ENCODE measurements at places on chromosomes 2 and 18.
A peak's percentile ranks its signal among the peaks of the same experiment; 100 is the strongest.

DNA sequence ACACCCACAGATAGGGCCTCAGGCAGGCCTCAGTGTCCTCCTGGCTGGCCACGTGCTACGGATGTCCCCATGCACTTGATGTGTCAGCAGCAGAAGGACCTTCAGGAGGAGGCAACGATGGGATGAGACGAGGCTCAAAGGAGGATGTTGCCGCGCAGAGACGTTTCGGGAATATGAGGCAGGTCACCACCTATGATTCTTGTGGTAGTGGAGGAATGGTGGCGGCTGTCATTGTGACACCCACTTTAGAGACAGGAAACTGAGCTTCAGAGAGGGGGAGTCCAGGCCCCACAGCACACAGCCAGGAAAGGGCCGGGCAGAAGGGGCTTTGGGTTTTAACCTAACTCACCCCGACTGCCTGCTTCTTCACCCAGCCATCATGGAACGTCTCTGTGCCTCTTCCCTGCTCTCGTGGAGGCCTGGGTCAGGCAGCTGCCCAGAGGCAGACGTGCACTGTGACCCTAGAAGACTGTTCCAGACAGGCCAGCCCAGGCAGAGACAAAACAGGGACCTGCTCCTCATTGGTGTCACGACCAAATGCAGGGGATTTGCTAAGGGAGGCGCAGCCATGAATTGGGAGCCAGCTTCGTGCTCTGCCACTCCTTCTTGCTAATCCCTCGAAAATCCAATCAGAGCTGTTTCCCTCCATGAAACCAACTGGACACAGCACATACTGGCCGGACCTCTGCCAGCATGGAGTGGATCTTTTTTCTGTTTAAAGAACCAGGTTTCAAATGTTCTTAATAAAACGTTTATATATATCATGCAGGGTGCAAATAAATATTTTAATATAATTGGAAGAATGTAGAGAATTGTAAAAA lies 169.2 kb downstream of the ASB1 start:
- DNase-seq, result no peak

DNA sequence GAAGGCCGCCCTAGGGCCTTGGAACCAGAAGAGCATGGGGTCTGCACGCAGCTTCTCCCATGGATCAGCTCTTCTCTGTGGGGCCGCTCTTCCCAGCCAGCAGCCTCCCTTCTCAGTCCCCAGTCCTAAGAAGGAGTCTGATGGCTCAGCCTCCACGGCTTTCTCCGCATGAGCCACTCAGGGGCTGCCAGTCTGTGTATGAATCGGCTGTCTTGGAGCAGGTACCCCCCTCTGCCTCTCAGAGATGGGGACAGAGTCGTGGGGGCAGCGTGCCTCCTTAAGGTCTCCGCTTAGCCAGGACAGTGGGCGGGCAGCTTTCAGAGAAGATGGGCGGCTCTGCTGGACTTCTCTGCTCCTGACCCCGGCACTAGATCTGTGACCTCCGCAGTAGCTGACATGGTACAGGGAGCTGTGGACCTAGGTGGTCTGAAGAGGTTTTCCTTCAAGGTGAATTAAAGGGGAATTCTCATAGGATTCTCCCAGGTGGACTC lies 21.6 kb downstream of the INPP5D start:
- DNase-seq, result no peak

DNA sequence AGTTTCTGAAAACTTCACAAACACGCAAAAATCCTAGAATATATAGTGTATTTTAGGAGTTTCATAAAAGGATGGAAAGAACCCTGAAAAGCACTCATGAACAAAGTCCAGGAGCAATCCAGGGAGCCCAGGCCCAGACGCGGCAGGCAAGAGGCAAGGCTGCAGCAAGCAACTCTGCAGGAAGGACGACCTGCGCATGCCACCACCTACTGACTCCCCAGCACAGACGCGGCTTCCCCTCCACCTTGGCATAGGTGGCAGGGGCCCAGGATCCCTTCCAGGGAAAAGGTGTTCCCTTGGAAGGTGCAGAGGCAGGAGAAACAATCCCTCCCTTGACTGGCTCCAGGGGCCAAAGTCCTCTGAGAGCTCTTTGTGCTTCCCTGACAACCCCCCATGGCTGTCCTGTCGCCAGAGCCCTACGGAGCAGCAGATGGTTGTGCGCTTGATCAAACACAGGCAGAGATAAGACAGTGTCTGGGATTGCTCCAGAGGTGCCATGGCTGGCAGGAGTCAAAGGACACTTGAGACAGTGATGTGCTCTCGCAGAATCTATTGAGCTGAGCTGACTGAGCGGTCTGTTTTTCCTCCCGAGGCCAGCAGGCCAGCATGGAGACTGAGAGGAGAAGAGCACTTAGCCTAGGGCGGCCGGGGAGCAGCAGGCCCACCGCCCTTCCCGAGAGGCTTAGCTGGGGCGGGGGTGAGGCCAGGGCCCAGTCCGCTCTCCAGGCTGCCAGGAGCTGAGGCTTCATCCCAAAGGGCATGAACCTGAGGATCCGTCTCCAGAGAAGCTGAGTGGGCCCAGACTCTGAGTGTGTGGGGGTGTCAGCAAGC lies 10.8 kb upstream of the AMER3 start:
- no peak for DNase-seq

DNA sequence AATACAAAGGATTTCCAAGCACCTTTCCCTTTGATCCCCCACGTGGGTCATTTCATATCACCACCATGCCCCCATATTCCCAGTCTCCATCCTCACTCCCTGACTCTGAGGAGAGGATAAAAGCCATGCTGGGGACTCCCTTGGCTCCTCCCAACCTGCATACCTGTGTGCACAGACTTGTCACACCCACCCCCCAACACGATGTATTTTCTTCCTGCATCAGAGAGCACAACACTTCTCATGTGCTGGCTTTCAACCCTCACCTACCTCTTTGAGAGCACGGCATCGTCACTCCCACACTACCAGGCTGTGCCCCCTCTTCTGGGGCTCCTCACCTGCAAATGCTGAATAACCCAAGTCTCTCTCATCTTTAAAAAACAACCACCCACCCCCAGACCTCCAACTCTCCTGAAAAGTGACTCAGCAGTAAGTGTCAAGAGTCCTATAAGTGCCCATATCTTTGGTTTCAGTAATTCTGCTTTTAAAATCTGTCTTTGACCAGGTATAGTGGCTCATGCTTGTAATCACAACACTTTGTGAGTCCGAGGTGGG lies 53.1 kb downstream of the AP1S3 start:
- DNase-seq, result no peak

DNA sequence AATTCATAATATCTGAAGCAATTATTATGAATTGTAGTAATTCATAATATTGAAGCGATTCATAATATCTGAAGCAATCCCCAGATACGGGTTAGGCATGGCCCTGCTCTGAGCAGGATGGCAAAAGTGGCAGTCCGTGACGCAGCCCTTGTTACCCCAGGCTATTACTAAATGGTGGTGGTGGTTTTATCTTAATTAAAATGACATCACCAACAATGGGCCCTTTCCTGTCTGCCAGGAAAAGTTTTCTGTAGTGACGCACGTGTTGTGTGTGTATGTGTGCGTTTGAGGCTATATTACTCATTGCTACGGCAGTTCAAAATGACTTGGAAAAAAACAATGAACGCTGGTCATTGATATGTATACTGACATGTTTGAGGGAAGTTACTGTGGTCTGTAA lies 10.6 kb upstream of the MOCOS start:
- peak; percentile 75 for DNase-seq

DNA sequence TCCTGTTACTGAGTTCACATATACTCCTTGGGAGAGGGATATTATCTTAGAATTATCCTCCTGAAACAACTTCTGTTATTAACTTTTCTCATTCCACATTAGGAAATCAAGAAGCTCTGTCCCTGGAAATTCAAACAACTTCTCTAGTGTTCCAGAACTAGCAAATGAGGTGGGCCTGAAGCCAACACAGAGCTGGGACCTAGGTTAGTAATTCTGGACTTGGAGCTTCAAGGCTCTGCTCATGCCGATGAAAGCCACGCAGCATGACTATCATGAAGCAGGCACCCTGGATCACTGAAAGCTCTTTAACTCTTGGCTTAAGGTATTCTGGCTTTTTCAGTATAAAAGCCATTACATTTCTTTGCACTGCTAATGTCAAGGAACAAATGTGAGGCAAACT lies 242.7 kb downstream of the TGIF1 start:
- DNase-seq, result no peak

GRCh38 chr2:215749092-215749957 lies 264.0 kb downstream of the MREG start:
- peak; percentile 92 for DNase-seq

DNA sequence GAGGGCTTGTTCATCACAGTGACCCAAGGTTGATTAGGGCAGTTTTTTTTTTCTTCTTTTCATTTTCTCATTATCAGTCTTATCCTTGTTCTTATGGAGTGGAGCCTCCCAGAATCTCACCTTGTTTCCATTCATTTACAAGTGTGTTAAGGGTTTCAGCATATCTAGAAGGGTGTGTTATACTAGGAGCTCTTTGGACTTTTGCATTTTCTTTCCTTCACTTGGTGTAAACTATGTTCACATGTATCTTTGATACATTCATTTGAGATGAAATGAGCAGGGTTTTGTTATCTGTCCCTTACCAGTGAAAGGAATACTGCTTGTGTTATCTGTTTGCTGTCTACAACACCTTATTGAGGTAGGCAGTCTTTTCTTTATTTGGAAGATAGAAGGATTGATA lies 96.7 kb downstream of the WDR7 start:
- no peak for DNase-seq

- DNase-seq, result no peak
These were observed 82.2 kb upstream of the HDAC4 start for GRCh38 chr2:239482778-239483712.

DNA sequence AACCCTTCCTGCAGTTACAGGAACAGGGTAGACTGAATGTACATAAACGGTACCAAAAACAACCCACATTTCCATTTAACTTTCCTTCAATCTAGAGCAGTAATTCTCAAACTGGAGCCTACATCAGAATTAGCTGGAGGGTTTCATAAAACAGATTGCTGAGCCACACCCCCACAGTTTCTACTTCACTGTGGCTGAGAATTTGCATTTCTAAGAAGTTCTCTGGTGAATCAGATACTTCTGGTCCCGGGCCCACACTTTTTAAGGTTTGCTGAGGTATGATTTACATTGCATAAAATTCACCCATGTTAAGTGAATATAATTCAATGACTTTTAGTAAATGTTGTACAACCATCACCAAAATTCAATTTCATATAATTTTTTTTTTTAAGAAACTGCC lies 113.7 kb downstream of the SRBD1 start:
- peak; percentile 42 for DNase-seq

GRCh38 chr2:101577173-101577572 lies 102.3 kb upstream of the RFX8 start:
- peak; percentile 13 for DNase-seq

- DNase-seq, result no peak
These were observed 7.9 kb upstream of the ZNF407 start for GRCh38 chr18:74589811-74590210.

DNA sequence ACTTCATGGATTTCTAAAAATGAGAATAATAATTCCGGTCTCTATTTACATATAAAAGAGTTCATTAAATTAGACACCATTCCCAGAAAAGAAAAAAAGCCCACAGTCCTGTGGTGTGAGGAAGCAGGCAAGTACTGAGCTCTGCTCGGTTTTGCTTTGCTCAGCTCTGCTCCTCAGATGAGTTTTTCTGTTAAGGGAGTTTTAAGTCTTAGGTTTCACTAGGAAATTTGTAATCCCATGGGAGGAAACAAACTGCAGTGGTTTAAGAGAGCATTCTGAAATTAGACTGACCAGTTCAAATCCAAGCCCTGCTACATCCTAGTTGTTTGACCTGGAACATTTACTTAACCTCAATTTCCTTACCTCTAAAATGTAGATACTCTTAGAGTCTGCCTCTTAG lies 338.6 kb upstream of the MMADHC start:
- DNase-seq, result peak; percentile 34

- no peak for DNase-seq
These were observed 63.5 kb downstream of the DCC start for GRCh38 chr18:52403291-52404021.

Data from cardiac fibroblast (primary cell).